ENCODE measurements at places on chromosomes 4 and X.
A peak's percentile ranks its signal among the peaks of the same experiment; 100 is the strongest.

GRCh38 chr4:8594097-8595038 is 1.8 kb downstream of the CPZ start:
- DNase-seq: peak; percentile 28

- no peak for DNase-seq
These were observed 726.6 kb downstream of the TRAM1L1 start for GRCh38 chr4:116358633-116359222.

DNA sequence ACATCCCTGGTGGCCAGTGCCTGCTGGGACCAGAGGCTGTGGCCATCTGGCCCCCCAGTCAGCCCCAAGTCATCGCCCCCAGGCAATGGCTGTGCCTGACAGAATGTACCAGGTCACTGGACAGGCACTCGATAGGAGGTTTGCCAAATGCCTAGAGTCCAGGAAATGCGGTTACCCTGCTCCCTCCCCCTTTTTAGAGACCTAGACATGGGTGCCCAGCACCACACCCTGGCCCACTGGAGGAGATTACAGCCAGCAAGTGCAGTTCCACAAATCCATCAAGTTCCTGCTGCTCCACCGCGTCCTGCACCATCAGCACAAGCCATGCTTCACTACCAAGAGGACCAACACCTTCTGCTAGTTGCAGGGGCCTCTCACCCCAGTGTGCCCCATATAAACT is 16.2 kb upstream of the ZFX start:
- no peak for DNase-seq

GRCh38 chrX:39674490-39675161 is 423.1 kb downstream of the BCOR start:
- no peak for DNase-seq

DNA sequence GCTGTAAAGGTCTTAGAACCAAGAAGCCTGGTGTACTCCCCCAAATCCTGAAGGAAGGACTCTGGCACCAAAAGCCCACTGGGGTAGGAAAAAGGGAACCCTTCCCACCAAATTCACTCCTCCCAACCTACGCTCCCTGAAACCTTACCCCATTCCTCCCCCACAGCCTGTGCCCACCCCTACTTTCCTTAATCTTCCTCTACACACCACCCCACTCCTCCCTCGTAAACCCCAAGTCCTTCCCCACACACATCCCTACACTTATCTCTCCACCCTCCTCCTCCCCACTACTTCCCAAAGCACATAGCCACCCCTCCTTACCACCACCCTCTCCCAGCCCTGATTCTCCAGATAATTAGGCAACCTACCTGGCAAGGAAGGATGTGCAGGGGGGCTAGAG is 1.7 kb downstream of the ZMYM3 start:
- no peak for DNase-seq

DNA sequence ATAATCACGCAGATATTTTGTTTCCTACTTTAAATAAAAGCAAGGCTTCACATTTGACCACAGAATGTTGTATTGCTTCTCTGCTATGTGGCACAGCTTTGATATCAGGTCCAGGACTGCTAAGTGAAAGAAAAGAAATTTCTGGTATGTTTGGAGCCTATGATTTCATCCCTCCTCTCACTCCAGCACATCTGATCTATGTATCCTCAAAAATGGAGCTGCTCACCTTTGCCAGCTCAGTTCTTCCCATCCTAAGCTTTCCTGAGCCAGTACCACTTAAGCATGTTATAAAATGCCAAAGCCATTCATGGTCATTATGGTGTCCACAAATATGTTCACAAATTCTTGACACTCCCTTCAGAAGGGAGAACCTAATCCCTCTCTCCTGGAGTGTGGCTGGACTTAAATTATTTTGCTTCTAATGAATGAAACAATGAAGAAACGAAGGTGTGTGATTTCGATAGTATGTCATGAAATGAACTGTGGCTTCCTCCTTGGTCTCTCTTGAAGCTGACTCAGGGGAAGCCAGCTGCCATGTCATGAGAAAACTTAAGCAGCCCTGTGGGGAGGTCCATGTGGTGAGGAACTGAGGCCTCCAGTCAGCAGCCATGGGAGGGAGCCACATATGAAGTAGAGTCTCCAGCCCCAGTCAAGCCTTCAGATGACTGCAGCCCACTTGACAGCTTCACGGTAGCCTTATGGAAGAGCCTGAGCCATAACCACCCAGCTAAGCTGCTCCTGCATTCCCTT is 207.7 kb downstream of the MGST2 start:
- DNase-seq: no peak

DNA sequence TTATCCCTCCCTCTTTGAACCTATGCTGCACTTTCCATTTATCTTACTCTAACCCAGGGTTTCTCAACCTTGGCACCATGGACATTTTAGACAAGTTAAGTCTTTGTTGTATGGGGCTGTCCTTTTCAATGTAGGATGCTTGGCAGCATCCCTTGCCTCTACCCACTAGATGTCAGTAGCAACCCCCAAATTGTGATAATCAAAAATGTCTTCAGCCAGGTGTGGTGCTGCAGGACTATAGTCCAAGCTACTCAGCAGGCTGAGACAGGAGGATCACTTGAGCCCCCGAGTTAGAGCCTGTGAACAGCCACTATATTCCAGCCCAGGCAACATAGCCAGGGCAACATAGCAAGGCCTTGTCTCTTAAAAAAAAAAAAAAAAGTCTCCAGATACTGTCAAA is 7.0 kb downstream of the LRCH2 start:
- no peak for DNase-seq

DNA sequence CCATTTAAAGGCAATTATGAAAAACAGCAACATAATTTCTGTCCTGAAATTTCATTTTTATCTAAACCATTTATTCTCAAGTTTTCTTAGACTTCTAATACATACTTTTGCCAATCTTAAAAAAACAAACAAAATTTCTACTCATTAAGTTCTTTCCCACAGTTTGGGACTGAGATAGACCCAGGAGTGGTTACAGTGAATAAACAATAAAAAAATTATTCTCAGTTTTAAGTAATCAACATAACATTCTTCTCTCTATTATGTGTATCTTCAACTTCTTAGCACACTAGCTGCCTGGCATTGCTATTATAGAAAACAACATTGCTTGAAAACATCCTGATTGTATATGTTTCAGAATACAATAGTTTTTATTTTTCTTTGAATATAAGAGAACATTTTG is 532.8 kb downstream of the IL15 start:
- no peak for DNase-seq

DNA sequence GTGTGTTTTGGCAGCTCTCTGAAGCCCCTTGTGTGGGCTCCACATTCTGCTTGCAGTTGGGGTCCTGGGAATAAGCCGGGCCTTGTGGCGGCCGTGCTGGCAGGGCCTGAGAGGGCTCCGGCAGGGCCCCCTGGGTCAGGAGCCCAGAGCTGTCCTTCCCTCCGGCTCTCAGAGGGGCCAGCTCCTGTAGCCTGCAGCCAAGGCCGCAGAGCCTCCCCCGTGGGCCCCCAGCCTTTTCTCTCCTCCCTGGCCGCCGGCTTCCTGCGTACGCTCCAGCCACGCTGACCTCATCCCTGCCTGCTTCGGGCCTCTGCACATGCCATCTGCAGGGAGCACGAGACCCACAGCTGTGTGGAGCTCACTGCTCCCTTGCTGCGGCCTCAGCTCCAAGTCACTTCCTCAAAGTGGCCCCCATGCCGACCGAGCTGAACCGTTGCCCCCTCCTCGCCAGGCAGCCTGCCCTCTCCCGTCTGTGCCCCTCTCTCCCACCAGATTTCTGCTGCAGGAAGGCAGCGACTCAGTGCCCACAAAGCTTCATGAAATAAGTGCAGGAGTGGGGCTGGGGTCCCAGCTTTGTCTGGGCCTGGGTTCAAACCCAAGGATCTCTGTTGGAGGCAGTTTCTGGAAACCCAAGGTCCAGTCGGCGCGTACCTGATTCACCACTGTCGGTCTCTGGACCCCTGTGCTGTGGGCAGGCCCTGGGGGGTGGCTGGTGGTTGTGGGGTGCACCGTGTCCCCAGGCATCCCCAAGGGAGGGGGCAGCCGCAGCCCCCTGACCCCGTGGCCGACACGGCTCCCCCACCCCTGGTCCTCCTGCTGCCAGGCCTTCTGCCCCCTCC is 57.1 kb upstream of the NKX1-1 start:
- DNase-seq: no peak

DNA sequence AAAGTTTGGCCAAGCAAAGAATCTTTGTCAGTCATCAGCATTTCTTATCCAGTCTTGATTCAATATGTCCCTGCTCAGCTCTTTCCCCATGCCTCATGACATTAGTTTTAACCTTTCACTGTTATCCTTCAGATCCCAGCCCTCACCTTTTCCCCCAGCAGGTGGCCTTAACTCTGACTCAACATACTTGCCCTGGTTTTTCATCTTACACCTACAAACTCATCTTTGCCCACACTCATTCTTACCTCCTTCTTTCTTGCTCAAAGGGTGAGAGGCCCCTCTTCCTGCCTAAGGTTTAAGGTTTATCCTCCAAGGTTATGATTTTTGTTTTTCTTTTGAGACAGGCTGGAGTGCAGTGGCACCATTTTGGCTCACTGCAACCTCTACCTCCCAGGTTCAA is 10.6 kb upstream of the ANXA5 start:
- DNase-seq: no peak

GRCh38 chr4:3880615-3881120 is 114.5 kb downstream of the ADRA2C start:
- DNase-seq: peak; percentile 40

DNA sequence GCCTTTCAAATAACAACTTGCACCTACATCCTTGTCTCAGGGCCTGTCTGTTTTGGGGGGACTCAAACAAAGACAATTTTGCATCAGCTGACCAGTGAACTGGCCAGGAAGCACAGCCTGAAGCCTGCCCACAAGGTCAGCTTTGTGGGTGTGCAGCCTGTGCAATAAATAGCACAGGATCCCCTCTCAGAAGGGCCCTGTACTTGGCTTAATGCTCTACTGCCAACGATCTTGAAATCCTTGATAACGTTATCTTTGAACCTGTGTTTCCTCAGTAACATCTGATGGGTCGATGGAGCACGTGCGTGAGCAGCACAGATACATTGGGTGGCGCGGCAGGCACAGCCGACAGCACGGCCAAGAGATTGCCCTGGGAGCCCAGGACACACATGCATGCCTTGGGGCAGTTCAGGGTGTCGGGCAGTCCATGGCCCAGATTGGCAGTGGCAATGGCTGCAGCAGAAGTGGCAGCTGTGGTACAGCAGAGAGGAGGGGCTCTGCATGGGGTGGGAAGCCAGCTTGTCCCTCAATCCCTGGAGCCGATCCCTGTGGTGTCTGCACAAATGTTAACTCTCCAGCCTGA is 58.8 kb upstream of the ATP6AP2 start:
- DNase-seq: no peak

GRCh38 chrX:104270212-104270611 is 15.5 kb upstream of the ESX1 start:
- no peak for DNase-seq

GRCh38 chrX:10754445-10754844 is 134.1 kb upstream of the MID1 start:
- DNase-seq: no peak

DNA sequence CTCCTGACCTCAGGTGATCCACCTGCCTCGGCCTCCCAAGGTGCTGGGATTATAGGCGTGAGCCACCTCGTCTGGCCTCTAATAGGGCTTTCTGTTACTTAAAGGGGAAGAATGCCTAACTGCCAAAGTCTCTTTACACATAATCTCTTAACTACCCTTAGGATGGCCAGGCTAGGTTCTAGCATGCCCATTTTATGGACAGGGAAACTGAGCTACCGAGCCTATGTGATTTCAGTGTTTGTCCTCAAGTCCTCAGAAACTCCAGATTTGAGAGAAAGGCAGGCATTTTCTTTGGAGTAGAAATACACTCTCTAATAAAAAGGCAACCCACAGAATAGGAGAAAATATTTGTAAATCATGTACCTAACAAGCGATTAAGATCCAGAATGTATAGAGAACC is 12.4 kb upstream of the GLOD5 start:
- DNase-seq: no peak

DNA sequence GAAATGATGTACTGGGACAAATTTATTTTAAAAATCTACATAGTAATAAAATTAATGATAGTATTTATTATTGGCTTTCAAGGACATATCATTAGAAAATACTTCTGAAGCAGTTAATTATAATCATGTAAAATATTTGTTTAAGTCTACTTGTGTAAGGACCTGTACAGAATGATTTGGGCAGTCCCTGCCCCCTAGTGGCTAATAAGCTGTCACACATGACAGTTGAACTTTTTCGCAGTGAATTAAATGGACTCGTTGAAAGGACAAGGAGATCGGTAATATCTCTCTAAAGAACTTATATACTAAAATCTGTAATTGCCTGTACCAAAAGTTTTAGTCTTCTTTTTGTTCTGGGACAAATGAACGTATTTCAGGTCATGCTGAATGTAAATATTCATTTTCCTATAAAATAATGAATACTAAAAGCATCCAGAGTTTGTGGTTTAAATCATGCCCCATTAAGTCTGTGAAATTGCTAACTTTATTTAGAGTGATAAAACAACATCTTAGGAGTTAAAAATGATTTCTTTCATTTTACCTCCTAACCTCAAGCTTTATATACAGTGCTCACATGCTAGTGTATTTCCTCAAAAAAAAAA is 13.6 kb downstream of the EXOC1 start:
- DNase-seq: no peak

- DNase-seq: no peak
These were observed 36.8 kb upstream of the SH3RF1 start for GRCh38 chr4:169307576-169307975.

DNA sequence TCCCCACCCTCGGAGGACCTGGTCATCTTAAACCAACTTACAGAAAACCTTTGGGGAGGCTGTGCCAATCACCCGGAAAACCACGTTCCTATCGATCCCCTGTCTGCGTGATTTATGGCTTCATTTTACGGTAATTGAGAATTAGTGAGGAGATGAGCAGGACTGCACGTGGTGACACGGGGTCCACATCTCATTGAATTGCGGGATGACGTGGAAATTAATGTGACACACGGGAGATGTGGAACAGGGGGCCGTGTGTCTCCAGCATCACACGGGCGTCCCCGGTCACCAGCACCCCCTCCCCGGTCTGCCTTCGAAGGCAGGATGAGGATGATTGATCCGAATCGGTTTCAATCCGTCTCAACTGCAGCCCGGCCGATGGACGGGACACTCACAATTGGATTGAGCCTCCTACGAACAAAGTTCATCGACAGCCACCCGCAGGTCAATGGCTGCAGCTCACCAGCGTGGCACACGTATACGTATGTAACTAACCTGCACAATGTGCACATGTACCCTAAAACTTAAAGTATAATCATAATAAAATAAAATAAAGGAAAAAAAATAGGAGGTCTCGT is 160.3 kb downstream of the SHOX start:
- DNase-seq: no peak

DNA sequence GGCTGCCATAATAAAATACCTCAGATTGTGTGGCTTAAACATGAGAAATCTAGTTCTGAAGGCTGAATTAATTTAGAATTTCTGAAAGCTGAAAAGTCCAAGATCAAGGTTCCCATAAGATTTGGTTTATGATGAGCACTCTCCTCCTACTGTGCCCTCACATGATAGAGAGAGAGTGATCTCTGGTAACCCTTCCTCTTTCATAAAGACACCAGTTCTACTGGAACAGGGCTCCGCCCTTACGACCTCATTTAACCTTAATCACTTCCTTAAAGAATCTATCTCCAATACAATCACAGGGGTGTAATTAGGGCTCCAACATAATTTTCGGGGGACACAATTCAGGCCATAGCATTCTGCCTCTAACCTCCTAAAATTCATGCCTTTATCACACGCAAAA is 194.0 kb upstream of the MAB21L2 start:
- no peak for DNase-seq

GRCh38 chr4:32226204-32226603 is 1506.0 kb downstream of the PCDH7 start:
- DNase-seq: no peak

GRCh38 chr4:40750461-40751258 is 905 bp downstream of the NSUN7 start:
- DNase-seq: no peak

Measured in SW 1271 (cell line).